ENCODE measurements at places on chromosomes 12 and 14. TPM values are rescaled to one million over a fixed set of nuclear protein-coding genes. Genes with fewer than 3 reads are reported as not detected.

The PLXNC1 gene
- 1.2 TPM for total RNA-seq

The PTPN21 gene
- 6.1 TPM for total RNA-seq

DNA sequence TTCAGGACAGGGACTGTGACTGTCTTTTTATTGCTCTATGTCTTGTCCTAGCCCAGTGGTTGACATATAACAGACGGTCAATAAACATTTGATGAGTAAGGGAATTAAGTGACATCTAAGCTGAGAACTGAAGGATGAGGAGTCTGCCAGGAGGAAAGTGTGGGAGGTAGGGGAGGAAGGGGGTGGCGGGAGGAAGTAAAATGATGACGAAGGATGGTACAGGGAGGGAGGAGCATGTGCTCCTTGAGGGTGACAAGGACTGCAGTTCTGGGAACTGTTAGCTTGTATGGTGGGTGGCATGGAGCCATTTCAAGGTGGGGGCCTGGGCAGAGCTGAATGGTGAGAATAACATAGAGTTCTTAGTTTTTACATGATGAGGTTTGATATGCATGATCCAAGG, 64.4 kb downstream of the RGS6 start:
- no peak for DNase-seq

DNA sequence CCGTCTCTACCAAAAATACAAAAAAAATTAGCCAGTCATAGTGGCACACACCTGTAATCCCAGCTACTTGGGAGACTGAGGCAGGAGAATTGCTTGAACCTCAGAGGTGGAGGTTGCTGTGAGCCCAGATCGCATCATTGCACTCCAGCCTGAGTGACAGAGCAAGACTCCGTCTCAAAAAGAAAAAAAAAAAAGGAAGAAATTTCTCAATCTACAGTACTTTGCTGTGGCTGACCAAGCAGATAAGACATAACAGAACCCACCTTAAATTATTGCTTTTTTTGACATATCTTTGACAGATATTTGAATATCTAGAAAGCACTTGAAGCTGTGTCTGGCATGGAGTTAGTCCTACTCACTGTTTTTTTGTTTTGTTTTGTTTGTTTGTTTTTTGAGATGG, 34.9 kb upstream of the HNF1A start:
- DNase-seq = no peak

DNA sequence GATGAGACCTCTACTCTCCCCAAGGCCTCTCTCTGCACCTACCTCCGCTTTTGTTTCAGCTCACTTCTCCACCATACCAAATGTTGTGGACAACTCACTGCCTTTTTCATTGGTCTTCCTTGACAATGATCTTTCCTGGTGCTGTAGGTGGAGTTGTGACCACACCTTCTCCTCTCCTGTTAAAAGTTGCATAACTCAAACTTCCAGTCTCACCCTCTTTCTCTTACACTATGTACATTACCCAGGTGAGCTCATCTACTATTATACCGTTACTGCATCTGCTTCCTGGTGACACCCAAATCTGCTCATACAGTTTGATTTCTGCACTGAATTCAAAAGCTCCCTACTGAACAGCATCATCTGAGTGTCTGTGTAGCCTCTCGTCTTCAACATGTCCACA, 542.8 kb downstream of the GALC start:
- DNase-seq = no peak

- no peak for DNase-seq
These were observed 108.9 kb downstream of the PDE3A start for GRCh38 chr12:20477255-20477654.

All from H7 (cell line).